Cortex of kidney (tissue), 1 donor: ENCODE measurements at places on chromosomes 16 and 17.

- DNase-seq: no peak
These were observed 110.6 kb downstream of the METRNL start for GRCh38 chr17:83190004-83190385.

GRCh38 chr16:13018026-13018425, 116.6 kb downstream of the SHISA9 start:
- no peak for DNase-seq

DNA sequence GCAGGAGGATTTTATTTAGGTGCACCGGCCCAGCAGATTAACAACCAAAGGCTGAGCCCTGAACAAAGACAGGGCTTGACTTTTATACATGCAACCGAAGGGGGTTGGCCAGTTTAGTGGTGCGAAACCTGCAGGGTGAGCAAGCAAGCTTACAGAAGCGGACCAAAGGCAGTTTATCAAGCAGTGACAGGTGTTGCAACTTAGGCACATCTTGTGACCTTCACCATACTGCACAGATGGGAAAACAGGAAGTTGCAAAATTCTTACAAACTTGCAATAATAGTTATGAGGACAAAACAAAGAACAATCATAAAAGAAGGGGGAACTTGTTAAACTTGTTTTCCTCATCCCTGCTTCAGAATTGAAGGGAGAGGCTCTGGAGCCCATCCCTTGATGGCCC, 1265.1 kb downstream of the CDH8 start:
- DNase-seq: no peak

- no peak for DNase-seq
These were observed 16.1 kb downstream of the TEKT5 start for GRCh38 chr16:10678655-10679054.

DNA sequence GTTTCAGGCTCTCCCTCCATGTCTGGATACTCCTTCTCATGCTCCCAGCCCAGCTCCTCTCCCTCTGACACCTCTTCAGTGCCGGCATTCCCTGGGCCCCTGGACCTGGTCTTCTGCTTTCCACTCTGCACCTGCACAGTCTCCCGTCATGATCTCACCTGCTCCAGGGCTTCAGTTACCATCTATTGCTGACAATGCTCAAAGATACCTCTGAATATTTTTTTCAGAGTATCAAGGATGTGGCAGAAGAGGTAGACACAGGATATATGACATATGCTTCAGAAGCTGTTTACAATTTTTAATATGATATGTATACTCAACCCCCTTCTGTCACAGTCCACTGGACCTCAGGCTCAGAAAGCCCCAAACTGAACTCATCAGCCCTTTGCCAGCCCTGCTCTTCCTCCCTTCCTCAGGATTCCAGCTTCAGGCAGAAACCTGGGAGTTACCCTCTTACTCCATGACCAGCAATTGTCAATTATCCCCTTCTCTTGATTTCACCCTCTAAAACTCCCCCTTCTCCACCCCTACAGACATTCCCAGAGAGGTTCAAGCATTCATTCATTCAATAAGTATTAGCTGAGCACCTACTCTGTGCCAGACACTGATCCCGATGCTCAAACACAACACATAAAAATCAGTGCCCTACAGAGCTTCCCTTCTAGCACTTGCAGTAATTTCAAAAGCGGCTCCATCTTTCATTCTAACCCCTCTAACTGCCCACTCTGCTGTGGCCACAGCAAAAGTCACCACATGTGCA, 7.8 kb upstream of the MLLT6 start:
- no peak for DNase-seq

- no peak for DNase-seq
These were observed 484.0 kb downstream of the WWOX start for GRCh38 chr16:78583441-78583840.

DNA sequence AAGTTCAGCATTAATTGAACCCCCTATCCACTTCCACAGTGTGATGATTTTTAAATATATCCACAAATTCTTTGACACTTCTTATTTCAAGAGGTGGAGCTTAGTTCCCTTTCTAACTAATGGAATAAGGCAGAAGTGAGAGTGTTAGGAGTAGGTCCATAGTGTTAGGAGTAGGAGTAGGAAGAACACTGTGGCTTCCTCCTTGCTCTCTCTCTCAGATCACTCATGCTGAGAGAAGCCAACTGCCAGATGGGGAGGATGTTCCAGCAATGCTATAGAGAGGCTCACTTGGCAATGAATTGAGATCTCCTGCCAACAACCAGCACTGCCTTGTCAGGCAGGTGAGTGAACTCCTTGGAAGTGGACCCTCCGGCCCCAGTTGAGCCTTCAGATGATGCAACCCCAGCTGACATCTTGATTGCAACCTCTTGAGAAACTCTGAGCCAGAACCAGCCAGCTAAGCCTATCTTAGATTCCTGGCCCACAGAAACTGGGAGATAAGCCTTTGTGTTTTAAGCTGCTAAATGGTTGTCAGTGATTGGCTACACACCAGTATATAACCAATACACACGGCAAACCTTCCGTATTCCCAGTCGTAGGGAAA, 44.3 kb downstream of the SPECC1 start:
- DNase-seq: no peak

DNA sequence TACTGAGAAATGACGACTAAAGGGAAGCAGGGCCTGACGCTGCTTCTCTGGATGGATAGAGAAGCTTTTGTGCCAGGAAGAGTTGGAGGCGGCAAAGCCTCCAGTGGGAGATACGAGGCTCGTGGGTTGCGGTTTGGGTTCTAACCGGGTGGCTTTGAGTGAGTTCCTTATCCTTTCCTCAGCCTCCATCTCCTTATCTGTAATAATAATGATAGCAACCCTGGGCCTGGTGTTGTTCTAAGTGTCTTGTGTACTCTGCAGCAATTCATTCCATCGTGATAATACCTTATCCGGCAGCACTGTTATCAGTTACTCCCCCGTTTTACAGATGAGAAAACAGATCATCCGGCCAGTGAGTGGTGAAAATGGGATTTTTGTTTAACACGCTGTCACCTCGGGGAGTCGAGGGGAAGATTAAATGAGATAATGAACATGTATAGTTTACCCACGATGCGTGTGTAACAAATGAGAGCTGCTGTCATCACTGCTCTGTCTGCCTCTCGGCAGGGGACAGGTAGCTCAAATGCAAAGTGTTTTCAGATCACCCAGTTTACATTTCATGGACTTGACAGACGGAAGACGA, 52.0 kb upstream of the LHX1 start:
- DNase-seq: no peak

DNA sequence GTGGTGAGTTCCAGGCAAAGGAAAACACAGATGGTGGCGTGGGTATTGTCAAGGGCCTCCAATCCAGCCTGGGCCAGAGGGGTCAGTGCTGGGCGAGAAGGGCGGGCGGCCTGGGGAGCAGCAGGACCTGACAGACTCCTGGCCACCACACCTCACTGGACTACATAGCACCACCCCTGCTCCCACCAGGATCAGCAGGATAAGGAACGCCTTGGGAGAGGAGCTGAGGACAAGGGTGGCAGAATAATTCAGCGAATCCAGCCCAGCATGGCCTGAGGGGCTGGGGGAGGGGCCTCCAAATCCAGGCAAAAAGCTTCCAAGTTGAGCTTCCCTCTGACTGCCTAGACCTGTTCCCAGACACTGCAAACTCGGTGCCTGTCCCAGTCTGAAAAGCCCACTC, 6.5 kb downstream of the DLX4 start:
- no peak for DNase-seq

DNA sequence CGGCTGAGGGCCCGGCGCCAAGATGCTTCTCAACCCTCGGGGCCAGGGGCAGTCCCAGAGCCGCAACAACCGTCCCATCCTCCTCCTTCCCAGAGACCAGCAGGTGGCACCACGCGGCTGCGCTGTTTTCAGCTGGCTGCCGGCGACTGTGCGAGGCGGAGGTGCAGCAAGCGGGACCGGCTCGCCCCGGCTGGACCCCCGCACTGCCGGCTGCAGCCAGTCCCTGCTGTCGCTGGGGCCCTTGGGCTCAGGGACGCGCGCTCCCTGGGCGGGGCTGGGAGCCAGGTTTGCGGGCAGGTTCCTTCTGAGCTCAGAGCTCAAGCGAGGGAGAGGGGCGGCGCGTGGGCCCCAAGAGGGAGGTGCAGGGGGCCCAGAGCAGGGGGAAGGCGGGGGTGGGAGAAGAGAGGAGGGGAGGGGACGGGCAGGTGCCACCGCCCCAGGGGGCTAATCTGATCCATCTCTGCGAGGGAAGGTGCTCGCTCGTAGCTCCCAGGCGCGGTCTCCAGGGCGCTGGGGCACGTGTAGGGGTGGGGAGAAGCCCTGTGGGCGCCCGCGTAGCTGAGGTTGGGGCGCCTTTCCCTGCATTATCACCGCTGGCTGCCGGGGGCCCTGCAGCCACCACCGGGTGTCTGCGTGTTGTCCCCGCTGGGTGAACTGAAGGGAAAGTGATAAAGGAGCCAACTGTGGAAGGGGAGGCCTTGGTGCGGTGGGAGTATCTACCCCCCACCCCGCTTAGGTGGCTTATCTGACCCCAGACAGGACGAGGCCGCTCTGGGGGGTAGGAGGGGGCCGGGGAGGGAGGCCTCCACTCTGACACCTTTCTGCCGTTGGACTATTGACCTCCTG, 24.2 kb downstream of the STAT5A start:
- peak; percentile 58 for DNase-seq

- no peak for DNase-seq
These were observed 26.3 kb downstream of the MPG start for GRCh38 chr16:104355-104754.

GRCh38 chr17:50150354-50151040, at the start of gene PPP1R9B:
PPP1R9B (minus strand) TSS chr17:50150677; CDS start chr17:50150513, 164 bp downstream.
- no peak for DNase-seq

- no peak for DNase-seq
These were observed 419.4 kb downstream of the CDH11 start for GRCh38 chr16:64702415-64702814.

- DNase-seq: no peak
These were observed 29.7 kb upstream of the OR1A2 start for GRCh38 chr17:3167574-3167973.

DNA sequence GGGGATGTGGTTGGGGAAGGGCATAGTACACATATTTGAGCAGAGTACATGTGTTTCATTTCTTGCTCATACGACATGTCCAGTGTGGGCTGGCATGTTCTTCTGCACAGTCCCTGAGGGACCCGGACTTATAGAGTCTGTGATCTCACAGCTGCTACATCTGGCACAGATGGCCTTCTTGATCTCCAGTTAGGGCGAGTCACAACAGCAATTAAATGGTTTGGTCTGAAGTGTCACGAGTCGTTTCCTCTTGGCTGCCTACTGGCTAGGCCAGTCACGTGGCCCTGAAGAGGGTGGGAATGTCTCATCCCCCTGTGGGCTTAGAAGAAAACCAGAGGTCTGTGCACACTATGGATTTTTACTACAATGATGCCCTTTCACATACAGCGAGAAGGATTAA, 443.6 kb downstream of the WWOX start:
- no peak for DNase-seq

- no peak for DNase-seq
These were observed 12.1 kb downstream of the CA5A start for GRCh38 chr16:87924041-87924810.

GRCh38 chr17:43134774-43135453, 9.8 kb upstream of the BRCA1 start:
- DNase-seq: no peak

GRCh38 chr16:25257956-25258860, 563 bp upstream of the ZKSCAN2 start:
- DNase-seq: no peak

- DNase-seq: no peak
These were observed 120.6 kb downstream of the SHISA9 start for GRCh38 chr16:13021996-13022395.

- no peak for DNase-seq
These were observed 211.0 kb downstream of the MAP2K6 start for GRCh38 chr17:69625474-69625873.

GRCh38 chr16:12329246-12329995, 352.9 kb downstream of the SNX29 start:
- DNase-seq: no peak

- DNase-seq: no peak
These were observed 473.2 kb downstream of the RBFOX1 start for GRCh38 chr16:7805686-7806396.

- no peak for DNase-seq
These were observed 46.1 kb downstream of the MARVELD3 start for GRCh38 chr16:71672125-71672524.

GRCh38 chr17:82334622-82335394, 1.2 kb upstream of the SECTM1 start:
- DNase-seq: no peak

GRCh38 chr17:57121308-57122042, 36.4 kb downstream of the AKAP1 start:
- DNase-seq: no peak

GRCh38 chr16:73000020-73000906, 47.7 kb downstream of the ZFHX3 start:
- DNase-seq: no peak

DNA sequence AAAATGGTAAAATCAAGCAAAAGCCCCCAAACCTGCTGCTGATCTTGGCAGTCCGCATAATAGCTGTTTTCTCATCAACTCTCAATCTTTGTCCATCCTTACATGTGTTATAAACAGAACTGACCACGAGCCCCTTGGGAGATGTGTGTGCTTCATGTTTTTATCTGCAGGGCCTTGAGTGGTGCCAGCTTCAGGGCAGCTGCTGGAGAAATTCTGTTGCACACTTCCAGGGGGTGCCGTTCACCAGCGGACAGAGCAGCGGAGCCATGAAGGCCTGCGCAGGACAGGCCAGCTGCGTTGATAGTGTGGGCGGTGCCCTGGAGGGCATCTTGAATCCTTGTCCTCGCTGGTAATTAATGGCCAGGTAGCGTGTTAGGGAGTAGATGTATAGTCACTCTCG, 20.1 kb downstream of the MPRIP start:
- DNase-seq: no peak

- no peak for DNase-seq
These were observed 25.5 kb downstream of the COPZ2 start for GRCh38 chr17:48012151-48012520.

GRCh38 chr16:51556694-51557340, 405.7 kb upstream of the SALL1 start:
- DNase-seq: no peak
